Fibroblast of pulmonary artery (primary cell): ENCODE measurements at places on chromosomes 1 and 21.

DNA sequence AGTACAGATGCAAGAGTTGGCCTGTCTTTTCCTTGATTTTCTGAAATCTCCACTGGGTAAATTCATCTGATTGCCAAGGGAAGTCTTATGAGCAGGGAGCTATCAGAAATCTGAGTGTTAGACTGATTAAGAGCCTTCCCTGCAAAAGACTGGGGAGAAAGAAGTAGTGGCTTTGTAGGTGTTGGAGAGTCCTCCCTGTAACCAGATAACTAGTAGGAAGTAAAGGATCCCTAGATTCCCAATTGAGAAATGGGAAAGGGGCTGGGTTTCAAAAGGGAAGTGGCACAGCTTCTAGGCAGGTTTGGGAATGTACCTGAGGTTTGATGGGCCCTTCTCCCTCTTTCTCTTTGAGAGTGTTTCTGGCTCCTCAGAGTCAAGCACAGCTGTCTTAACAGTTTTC lies 2.1 kb downstream of the TLCD4 start:
- DNase-seq = no peak

DNA sequence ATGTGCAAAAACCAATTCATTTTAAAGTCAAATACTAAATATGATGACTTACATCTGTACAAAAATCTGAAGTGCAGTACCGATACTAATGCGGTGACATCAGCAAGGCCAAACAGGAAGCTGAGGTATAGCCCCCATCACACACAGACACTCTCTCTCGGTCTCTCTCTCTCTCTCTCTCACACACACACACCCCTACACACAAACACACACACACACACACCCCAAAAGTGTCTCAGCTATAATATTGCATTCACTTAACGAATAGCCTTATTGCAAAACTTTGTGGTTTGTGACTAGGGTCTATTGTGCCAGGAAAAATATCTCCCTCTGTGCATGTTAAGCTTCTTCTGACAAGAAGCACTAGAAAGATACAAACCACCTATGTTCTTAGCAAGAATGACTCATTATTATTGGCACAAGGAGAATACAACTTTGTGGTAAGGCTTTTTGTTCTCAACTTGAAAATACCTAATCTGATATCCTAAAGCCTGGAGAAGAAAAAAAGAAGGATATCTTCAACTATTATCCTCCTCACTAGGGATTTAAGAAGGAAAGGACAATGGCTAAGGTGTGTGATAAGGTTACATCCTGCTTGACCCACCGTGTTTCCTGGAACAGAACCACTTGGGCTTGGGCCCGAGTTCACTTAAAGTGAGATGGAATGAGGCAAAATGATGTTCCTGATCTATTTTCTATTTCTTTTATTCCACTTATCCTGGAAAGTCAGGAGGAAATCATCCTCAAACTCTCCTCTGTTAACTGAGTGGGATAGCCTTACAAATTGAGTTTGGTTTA lies 107.1 kb downstream of the NIBAN1 start:
- peak; percentile 98 for DNase-seq

- DNase-seq = no peak
Measured at GRCh38 chr21:42285569-42286245, 29.5 kb downstream of the TFF3 start.

GRCh38 chr1:185406691-185407009 lies 89.6 kb upstream of the IVNS1ABP start:
- no peak for DNase-seq

DNA sequence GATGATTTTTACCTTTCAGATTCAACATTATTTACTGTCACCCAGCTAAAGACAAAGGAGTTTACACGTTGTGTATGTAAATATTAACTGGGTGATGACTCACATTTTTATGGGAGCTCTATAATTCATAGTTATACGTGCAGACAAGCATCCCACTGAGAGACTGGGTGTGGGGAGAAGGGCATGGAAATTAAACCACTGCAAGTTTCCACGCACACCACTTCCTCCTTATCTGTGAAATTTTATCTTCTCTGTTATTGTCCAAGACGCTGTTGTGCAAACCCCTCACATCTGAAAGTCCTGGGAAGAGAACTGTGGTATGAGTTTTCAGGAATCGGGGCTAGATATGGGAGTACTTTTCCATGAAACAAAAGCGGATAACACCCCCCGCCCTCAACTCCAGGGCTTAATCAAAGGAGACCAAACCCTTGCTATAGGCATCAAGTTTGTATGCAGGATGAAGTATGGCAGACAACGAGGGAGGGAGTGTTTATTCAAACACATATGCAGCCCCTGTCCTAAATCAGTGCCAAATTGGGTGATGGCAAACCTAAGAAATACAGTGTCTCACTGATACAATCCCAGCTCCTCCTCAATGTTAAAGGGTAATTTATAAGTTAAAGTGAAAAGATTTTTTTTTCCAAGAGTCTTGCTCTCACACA lies 23.3 kb upstream of the DPT start:
- DNase-seq = peak; percentile 52

DNA sequence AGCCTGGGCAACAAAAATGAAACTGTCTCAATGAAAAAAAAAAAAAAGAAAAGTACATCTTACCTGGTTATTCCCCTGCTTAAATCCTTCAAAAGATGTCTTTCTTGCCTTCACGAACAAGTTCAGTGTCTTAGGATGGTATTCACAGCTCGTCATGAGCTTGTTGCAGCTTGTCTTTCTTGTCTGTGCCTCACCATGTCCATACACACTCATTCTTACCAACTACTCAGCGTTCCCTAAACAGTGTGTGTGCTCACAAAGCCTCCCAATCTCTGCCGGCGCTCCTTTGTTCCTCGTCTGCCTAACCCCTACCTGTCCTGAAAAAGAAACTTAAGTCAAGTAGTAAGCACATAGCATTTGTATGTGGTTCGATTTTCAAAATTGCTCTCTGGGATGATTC lies 31.1 kb downstream of the UBE4B start:
- DNase-seq = no peak

- DNase-seq = no peak
Measured at GRCh38 chr1:34018285-34018684, 146.7 kb downstream of the CSMD2 start.

DNA sequence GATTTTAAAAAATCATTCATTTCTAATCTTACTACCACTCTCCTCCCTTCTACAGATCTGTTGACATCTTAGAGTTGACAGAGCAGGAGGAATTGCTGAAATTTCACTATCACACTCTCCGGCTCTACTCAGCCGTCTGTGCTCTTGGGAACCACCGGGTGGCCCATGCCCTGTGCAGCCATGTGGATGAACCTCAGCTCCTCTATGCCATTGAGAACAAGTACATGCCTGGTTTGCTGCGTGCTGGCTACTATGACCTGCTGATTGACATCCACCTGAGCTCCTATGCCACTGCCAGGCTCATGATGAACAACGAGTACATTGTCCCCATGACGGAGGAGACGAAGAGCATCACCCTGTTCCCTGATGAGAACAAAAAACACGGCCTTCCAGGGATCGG lies 276.7 kb downstream of the ZP4 start:
- DNase-seq = no peak

DNA sequence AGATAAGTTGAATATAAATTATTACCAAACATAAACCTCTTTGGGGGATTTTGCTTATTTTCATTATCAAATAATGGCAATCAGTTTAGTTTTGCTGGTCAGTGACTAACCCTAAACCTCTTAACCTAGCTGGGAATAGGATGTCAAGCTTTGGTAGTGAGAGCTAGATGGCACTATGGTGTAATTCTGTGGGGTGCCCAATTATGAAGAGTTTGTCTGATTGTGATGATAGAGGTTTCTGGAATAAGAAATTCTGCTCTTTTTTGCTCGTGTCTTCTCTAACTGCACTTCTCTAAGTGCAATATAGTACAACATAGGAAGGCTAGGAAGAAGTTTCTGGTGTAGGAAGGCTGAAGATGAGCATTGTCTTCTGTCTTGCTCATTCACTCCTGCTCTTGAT lies 59.8 kb downstream of the XCL1 start:
- DNase-seq = peak; percentile 25

DNA sequence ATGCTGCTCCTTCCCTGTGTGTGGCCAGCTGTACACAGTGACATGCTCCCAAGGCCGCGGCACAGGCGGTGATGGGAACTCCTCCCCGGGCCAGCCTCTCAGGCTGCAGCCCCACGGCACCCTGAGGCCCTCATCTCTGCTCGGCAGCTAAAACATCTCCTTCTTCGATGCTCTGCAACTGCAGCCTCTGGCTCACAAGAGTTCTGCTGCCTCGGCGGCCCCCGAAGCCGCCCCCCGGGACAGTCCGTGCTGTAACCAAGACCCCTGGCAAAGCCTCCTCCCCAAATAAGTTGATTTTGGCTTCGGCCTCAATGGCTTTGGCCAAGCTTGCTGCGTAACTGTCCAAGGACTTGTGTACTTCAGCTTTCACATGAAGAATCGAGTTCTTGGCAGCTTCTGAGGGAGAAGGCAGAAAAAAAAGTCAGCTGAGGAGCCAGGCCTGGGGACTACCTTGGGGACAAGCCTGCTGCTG lies 51.3 kb downstream of the GPR161 start:
- no peak for DNase-seq

DNA sequence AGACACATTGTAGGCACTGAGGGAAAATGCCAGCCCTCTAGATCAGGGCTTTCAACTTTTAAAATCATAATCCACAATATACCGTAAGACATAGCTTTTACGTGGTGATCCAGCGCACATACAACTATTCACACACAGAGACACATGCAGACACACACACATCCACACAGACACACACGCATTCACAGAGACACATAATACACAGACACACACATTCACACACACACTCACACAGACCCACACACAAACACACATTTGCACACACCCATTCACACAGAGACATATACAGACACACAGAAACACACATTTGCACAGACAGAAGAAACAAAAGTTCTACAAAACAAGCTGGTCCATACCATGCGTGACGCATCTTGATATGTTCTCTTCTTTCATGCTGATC lies 244.5 kb downstream of the RHOU start:
- no peak for DNase-seq

GRCh38 chr1:233962878-233963277 lies 58.4 kb downstream of the SLC35F3 start:
- DNase-seq = no peak

DNA sequence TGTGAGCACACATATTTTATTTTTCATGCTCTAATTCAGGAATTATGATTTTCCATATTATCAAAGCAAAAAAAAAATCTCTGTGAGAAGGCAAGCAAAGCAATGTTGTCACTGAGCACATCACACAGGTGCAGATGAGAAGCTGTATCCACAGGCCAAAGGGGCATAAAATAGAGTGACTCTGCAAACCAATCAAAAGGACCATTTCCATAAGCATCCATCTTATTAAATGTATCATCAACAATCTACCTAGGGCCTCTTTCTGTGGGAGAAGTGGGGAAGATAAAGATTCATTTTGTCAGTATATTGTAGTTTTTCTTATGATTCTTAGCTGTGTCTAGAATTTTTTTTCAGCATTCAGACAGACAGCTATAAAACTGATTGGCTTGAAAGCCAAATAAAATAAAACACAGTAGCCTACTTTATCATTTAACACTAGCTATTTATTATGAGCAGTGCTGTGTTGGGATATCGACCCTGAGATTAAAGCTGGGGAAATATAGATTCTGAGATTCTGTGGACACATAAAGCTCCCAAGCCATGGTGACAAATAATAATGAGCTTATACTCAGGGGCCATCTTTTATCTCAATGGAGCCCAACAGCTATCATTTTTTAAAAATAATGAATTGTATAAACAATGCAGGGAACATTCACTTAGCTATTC lies 90.3 kb downstream of the LPAR3 start:
- DNase-seq = no peak

DNA sequence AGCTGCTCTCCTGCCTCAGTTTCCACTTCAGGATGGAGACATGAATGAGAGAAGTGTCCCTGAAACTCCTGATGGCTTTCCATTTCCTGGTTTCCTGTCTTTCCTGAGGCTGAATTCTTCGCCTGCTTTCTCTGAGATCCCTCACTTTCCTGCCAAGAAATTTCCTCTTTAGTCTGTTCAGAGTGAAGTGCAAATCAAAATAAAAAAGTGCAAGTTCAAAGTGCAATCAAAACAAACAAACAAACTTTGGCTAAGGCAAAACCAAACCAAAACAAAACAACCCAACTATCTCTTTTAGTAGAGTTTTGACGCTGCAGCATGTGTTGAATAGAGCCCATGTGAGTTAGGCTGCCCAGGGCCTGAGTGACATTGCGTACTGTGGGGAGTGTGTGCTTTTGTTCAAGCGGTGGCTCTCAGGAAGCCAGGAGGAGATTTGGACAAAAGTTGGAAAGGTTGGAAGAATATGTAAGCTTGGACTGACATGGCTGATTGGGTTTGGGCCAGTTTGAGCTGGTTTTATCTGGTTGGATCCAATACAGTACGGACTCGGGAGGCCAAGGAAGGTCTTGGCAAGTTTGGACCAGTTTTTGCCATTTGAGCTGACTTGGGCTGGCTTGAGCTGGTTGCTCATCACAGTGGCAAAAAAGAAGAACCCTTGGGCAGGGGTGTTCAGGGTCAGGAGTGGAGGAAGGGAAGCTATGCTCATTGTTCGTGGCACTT lies 61.1 kb upstream of the TINAGL1 start:
- DNase-seq = no peak

DNA sequence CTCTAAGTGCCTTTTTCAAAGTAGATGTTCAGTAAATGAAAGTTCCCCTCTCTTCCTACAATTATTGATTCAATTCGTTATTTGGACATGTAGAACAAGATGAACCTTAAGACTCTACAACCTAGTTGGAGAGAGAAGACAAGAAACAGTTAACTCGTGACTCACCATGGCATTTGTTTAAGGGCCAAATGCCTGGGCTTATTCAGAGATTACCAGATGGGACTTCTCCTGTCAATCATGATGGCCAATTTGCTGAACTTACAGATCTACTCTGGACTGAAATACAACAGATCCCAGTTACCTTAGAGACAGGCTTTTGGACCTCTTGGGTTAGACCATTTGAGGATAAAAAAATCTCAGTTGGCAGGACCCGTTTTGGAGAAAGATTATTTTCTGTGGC lies 93.5 kb downstream of the C1orf94 start:
- DNase-seq = no peak

DNA sequence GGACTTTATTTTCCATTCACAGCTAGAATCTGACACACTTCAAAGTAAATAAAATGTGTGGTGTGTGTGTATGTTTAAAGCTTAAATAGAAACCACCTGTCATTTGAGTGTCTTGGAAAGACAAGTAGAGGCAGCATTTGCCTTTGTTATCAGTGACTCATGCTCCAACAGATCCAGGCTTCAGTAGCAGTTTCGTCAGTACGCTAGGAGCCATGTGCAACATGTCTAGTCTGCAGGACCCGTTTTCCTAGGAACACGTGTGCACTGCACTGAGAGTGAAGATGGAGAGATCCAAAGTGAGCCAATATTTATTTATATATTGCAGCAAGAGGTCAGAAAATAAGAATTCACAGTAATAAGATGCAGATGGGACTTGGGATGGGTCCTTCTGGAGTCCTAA lies 41.8 kb downstream of the SGIP1 start:
- peak; percentile 91 for DNase-seq

- DNase-seq = peak; percentile 88
Measured at GRCh38 chr1:66253330-66253921, 280.5 kb upstream of the SGIP1 start.

DNA sequence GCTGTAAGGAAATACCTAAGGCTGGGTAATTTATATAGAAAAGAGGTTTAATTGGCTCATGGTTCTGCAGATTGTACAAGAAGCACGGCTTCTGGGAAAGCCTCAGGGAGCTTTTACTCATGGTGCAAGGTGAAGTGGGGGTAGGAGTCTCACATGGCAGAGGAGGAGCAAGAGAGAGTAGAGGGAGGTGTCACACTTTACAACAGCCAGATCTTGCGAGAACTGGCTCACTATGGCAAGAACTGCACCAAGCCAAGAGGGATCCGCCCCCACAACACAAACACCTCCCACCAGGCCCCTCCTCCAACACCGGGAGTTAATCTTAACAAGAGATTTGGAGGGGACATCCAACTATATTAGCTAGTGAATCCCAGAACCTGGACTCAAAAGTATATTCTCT lies 135.4 kb upstream of the SOD1 start:
- no peak for DNase-seq
